ENCODE measurements at places on chromosomes 4 and X.

DNA sequence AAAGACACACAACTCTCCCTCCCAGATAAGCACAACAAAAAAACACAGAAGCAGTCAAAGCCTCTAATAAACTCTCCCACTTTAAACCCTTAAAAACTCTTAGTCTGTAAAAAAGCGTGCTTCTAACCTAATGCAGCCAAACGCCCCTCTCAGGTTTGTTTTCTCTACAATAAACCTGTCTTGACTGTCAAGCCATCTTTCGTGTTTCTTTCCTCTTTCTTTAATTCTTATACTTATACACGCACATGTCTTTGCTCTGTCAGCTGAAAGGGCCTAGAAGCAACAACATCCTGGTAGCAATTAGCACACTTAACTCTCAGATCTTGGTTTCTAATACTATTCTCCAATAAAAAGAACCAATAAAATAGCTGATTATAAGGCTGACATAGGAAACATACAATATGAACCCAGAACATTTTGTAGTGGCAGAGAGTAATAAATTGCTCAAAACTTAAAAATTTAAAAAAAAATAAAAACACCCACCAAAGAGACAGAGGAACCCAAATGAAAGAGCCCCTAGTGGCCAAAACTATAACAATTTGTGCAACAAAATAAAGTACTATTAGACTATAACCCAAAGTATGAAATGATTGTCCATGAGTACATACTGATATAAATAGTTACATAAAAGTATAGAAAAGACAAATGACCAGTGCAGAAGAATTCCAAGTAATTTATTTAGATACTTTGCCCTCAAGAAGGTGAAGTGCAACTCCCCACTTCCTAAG, 440.4 kb upstream of the ADGRL3 start:
- no peak for DNase-seq

DNA sequence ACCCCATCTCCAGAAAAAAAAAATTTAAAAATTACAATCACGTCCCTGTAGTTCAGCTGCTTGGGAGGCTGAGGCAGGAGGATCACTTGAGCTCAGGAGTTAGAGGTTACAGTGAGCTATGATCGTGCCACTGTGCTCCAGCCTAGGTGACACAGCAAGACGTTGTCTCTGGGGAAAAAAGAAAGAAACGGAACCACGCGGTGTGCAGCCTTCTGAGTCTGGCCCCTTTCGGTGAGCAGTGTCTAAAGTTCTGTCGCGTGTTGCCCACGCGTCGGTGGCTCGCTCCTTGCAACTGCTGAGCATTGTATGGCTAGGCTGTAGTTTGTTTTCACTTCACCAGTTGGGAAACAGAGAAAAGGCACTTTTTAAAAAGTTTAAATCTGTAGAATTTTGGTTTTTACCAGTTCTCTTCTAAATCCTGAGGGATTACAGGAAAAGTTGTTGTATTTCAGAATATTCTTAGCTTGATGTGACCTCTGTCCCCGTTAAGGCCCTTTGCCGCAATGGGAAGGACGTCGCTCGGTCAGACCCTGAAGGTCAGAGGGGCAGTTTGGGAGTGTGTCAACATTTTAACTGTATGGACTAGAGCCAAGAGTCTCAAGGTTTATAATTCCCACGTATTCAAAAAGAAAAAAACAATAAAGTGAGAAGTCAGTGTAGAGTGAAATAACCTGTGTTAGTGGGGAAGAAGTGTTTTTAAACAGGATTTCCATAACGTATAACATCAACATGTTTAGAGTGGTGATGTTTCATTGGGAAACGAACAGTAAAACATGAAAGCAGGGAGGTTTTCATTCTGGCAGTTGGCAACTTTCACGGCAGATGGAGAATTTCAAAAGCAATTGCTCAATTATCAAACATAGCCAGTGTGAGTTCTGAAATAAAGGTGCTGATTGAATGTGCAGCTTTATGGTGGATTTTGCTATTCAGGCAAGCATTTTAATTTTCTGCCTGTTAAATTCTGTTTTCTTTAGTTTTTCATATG, 45.8 kb upstream of the MSANTD1 start:
- DNase-seq = peak; percentile 28

DNA sequence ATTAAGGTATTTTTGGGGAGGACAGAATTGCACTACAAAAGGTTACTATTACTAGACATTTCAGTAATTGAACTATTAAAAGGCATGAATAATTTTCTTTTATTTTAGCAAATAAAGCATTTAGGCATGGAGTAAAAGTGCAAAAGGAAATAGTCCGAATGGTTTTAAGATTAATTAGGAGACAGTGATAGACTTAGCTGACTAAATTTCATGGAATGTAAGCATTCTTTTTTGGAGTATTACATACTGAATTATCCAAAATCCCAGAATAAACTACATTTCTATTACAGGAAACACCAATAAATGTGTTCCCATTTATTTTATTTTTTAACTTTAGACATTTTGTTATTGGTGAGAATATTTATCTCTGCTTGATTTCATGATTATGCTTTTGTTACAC, 30.7 kb upstream of the MAP9 start:
- no peak for DNase-seq

DNA sequence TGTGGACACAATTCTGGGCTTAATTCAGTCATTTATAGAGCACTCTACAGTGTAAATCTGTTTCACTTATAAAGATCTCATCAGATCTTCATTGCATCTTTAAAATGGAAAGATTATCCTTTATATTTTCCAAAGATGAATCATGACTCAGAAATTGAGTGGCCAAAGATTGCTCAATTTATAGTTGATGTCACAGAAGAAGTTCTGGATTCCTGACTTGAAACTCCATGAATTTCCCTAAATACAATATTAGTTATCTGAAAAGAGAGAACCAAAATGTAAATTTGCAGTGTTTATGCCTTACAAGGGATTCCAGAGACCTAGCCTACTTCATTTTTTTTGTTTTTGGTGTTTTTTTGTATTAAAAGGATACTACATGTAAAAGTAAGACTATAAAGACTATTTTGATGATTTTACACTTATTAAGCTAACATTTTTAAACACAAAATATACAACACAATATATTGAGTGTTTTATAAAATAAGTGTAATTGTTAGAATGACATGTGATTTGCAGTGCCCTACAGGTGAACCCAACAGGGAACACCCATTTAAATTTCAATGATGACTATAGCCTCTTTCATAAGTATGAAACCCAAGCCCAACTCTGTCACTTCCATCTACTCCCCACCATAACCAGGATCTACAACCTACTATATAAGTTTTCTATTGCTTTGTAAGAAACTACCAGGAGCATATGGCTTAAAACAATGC, 183.5 kb downstream of the PCDH7 start:
- DNase-seq = no peak

DNA sequence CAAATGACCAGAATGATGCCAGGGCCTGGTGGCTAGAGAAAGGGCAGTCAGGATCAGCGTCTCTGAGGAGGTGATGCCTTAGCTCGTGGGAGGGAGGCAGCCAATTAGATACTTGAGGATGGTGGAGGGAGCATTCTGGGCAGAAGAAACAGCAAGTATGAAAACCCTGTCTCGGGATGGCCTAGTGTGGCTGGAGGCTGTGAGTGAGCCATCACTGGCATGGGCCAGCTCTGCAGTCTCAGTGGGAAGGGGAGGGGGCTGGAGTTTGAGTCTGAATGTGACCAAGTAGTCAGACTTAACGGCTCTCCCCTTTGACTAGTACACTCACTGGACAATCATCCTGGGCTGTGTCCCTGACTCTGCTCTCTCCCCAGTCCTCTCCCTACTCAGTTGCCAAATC, 7.1 kb downstream of the CNGA2 start:
- no peak for DNase-seq

GRCh38 chrX:108177351-108178142, 86.0 kb downstream of the ATG4A start:
- DNase-seq = no peak

DNA sequence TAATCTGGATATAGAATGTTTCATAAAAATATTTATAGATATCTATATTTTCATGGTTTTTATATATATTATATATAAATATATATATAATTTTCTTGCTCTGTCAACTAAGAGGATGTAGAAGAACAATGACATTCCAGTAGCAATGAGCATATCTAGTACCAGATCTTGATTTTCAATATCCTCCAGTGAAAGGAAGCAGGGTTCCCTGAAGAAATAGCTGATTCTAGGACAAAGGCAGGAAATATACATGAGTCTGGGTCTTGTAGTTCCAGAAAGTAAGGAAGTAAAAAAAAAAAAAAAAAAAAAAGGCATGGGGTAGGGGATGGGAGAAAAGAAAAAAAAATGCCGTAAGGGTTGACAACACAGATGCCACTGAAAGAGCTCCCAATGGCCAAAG, 241.4 kb downstream of the RASL11B start:
- DNase-seq = no peak

GRCh38 chrX:68396953-68397352, 36.3 kb downstream of the OPHN1 start:
- DNase-seq = no peak

- no peak for DNase-seq
These were observed 116.7 kb downstream of the HMX1 start for GRCh38 chr4:8754634-8755589.

- DNase-seq = no peak
These were observed 104.7 kb downstream of the ABLIM2 start for GRCh38 chr4:8053688-8054449.

DNA sequence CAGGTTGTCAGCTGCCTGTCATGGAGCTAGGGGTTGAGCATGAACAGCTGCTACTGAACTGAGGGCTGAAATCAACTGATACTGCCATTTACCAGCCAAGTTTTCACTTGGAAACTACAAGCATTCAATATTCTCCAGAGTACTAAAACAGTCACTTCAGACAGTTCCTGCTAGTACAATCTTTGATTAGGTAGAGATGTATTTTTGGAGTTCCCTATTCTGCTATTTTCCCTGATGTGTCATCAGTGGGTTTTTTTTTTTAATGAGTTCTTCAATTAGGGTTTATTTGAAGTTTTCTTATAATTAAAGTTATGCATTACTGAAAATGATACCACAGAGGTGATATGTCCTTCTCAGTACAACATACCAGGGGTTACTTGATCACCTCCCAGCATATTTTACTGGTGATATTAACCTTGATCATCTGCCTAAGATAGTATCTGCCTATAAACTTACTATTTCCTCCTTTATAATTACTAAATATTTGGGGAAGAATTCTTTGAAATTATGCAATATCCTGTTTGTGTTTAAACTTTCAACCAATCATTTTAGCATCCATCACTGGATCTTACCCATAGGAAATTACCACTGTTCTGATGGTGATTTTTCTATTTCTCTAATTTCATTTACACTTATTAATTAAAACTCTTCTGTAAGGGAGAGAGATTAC, 13.6 kb downstream of the PDCL2 start:
- DNase-seq = no peak
